ENCODE measurements at places on chromosomes 1 and 21.

- no peak for DNase-seq
Measured at GRCh38 chr1:68366572-68366971, 83.2 kb downstream of the RPE65 start.

DNA sequence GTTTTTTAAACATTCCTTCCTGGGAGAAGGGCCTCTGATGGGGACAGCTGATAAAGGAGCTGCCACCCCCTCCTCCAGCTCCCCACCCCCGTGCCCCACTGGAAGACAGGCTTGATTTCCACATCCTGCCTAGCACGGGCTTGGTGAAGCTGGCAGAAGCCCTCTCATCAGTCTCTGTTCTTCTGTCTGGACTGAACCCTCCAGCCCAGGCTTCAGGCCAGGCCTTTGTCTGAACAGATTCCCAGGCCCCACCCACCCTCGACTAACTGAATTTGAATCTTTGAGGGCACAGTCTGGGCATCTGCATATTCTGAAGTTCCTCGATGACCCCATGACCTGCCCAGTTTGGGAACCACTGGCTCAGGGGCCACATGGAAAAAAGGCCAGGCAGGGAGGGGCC is 75.3 kb downstream of the CD58 start:
- DNase-seq = no peak

GRCh38 chr21:22791986-22792560 is 1793.9 kb downstream of the NCAM2 start:
- peak; percentile 91 for DNase-seq

DNA sequence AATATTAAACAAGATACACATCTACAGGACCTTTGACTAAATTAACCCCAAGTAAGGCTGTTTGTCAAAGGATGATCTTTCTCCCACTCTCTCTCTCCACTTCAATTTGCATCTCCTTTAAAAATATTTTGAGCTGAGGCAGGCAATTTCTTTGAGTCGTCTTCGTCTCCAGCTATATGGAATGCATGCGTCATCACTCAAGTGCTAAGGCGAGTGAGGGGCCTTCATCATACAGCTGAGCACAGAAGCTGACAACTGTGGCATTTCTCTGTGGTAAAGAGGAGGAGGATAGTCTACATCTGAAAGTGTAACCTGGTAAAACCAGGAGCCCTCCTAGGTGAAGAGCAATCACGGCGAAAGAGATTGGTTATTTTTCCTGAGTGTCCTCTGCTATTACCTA is 7.6 kb downstream of the EPHX4 start:
- peak; percentile 87 for DNase-seq

- no peak for DNase-seq
Measured at GRCh38 chr21:38948377-38949069, 142.8 kb downstream of the ETS2 start.

GRCh38 chr1:78360584-78360983 is 130.2 kb upstream of the PTGFR start:
- no peak for DNase-seq

GRCh38 chr1:236052232-236052993 is 12.5 kb downstream of the NID1 start:
- DNase-seq = no peak

DNA sequence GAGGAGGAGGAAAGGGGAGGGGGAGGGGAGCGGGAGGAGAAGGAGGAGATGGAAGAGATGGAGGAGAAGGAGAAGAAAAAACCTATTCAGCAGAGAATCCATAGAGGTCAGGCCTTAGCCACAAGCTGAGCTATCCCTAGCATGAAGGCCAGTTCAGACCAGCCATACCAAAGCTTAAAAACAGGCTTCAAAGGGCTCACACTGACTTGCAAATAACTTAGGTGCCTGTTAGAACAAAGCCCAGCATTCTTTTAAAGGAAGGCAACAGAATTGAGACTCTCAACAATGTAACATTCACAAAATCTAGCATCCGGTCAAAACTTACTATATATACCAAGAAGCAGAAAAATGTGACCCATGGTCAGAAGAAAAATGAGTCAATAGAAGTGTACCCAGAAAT is 43.6 kb upstream of the IFFO2 start:
- no peak for DNase-seq

- DNase-seq = no peak
Measured at GRCh38 chr1:218939095-218939494, 234.6 kb upstream of the LYPLAL1 start.

- DNase-seq = no peak
Measured at GRCh38 chr1:226335661-226336060, 26.7 kb upstream of the LIN9 start.

GRCh38 chr1:225923381-225923691 is 714 bp downstream of the PYCR2 start:
- no peak for DNase-seq

DNA sequence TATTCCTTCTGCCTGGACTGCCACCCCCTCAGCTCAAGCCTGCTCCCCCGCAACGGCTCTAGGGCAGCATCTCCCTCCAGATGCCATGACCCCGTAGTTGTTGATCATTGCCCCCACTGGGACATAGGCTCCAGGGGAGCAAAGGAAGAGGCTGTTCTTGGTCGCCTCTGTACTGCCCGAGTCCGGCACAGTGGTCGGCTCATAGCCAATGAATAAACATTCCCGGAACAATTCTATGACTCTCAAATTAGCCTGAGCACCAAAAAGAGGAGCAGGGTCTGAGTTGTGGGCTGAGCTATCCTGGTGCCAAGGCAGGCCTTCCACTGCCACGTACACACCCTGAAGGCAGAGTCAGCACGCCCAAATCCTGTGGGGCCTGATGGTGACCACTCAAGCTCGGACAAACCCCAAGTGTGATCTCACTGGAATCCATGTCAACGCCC is 33.1 kb downstream of the CAPZB start:
- DNase-seq = no peak

- DNase-seq = no peak
Measured at GRCh38 chr1:40575336-40575735, 43.9 kb downstream of the ZNF684 start.

GRCh38 chr1:11639372-11639771 is 14.9 kb downstream of the FBXO2 start:
- DNase-seq = no peak

GRCh38 chr1:93700532-93701469 is 19.2 kb upstream of the BCAR3 start:
- no peak for DNase-seq
